ENCODE measurements at places on chromosomes 5 and 9.

DNA sequence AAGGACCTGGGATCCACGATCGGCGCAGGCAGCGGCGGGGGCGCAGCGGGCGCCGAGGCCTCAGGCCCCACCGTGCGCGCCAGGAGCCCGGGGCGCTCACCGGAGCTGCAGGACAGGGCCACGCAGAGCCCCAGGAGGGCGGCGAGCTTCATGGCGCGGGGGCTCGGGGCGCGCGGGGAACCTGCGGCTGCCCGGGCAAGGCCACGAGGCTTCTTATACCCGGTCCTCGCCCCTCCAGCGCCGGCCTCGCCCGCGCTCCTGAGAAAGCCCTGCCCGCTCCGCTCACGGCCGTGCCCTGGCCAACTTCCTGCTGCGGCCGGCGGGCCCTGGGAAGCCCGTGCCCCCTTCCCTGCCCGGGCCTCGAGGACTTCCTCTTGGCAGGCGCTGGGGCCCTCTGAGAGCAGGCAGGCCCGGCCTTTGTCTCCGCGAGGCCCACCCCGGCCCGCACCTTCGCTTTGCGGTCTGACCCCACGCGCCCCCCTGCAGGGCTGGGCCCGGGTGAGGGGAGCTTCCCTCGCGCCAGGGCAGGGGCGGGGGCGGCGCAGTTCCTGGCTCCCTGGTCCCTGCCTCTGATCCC is at the start of gene SCGB3A1:
TSS of gene SCGB3A1 (minus strand) at position 189 of the 577 bp plus-strand sequence. CDS start at position 152, 37 bp downstream.
- DNase-seq, result no peak

DNA sequence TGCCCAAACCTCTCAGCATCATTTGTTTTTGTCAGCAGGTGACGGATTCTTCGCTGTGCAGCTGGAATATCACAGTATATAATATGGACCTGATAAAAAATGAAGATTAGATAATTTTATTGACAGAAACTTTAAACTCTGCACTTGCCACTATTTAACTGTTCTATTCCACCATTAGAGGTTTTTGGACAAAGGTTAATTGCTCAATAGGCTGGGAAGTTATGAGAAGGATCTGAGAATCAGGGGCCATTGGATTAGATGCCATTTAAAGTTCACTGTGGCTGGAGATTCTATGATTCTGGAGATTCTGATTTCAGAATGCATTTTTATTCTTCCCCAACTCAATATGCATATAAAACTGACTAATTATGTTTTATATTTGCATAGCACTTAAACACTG is 59.8 kb upstream of the ANXA1 start:
- DNase-seq, result no peak

- DNase-seq, result no peak
These were observed 114.0 kb downstream of the LHX2 start for GRCh38 chr9:124125651-124125977.

- no peak for DNase-seq
These were observed 53.5 kb upstream of the EPB41L4A start for GRCh38 chr5:112472614-112473013.

- no peak for DNase-seq
These were observed 58.3 kb upstream of the PLPP6 start for GRCh38 chr9:4603830-4604229.

GRCh38 chr5:169651526-169651925 is 14.5 kb downstream of the DOCK2 start:
- DNase-seq, result no peak

GRCh38 chr5:154371687-154372086 is 74.1 kb upstream of the SAP30L start:
- DNase-seq, result peak; percentile 93

GRCh38 chr5:72271702-72272101 is 48.3 kb downstream of the MRPS27 start:
- DNase-seq, result no peak

- DNase-seq, result no peak
These were observed 79.4 kb downstream of the ERCC6L2 start for GRCh38 chr9:95954940-95955339.

GRCh38 chr9:77808751-77809081 is 160.6 kb upstream of the GNA14 start:
- DNase-seq, result no peak

DNA sequence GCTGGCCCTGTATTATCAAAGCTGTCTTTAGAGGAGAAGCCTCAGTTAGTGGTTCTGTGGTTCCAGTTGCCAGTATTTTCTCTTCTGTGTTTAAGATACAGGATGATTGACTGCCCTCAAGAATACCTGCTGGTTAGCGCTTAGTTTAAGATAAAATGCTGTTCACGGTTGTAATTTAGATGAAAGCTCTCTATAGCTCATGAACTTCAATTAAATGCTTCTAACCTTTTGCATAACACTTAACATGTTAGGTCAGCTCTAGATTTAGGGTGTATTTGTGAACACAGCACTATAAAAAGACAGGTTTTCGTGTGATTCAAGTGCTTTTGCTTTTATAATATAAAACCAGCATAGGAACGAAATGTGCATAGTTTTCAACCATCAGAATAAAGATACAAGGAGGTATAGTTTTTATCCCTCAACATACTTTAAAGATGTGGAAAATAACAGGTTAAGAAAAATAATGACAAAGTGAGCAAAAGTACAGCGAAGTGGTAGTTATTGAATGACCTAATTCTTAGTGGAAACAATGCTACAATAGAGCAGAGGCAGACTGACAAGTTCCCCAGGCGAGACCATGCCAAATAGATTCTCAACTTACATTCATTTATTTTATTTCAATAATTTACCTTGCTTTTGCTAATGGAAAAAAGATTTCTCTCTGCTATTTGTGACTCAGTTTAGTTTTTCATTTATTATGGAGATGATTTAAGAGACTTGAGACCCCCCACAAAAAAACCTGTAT is 602.6 kb upstream of the DMAC1 start:
- DNase-seq, result no peak

DNA sequence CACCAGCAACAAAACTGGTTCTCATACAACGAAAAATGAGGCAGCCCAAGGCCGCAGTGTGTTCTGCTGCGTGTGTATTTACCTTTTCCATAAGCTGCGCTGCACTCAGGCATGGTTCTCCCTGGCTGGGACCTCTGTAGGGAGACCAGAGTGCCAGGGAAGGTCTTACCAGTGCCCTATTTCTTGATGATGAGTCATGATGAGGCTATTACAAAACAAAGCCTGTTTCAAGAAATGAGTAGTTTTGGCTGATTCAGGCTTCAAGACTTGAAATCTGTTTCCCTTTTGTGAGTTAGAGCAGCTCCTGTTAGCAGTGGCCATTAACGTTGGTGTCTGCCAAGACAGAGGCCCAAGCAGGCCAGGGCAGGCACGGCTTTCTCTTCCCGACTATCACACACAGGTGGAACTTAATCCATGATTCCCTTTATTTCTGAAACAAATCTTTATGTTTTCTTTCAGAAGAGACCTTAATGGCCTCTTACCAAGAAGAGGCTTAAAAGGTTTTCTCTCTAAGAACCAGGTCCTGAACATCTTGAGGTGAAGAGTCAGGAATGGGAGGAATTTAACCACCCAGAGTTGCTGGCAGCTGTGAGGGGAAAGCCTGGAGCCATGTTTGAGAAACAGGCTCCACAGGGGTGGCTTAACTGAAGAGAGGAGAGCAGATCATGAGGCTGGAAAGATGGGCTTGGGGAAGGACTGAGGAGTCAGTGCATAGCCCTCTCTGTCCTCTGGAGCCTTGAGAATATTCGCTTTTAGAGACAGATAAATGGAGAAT is 41.4 kb upstream of the TIFAB start:
- peak; percentile 89 for DNase-seq

GRCh38 chr5:176902911-176903664 is 3.9 kb upstream of the HK3 start:
- DNase-seq, result no peak

- DNase-seq, result no peak
These were observed 98.2 kb upstream of the TNFAIP8 start for GRCh38 chr5:119257613-119258012.

DNA sequence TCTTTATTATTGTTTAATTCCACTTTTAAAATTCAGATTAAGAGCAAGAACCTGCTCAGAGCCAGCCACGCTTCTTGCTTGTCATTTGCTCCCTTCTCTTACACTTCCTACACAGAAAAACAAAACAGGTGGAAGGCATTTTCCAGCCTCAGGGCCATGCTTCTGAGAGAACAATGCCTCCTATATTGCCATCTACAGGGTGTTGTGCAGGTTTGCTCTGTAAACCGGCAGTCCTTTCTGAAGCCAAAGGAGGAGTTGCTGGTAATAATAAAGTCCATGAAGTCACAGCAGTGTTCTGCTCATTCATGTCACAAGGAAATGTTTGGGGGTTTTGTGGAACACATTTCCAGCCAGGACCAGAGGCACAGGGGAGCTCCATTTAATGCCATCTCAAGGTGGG is 16.1 kb upstream of the PRLR start:
- no peak for DNase-seq

DNA sequence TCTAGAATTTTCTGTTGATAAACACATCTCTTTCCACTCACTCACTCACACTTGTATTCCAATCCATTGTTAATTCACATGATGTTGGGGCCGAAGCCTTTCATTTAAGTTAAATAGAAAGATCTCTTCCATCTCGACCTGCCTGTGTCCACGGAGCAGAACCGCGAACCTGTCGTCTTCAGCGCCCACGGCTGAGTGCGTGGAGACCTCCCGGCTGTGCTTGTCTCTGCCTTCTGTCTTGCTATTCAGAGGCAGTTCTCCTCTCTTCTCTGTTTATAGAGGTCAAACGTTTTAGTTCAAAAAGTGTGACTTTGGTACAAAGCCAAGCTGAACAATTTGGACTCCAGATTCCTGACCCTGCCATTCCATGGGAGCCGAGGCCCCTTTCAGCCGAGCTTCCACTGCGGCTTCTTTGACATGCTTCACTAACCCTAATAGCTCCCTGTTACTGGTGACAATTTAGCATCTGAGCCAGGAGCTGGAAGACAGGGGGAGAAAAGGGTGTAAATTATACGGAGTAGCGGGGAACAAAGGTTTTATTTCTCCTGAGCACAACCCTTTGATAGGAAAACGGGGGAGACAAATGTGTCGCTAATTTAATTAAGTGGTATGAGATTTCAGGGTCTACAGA is 314.4 kb upstream of the IRX4 start:
- no peak for DNase-seq

DNA sequence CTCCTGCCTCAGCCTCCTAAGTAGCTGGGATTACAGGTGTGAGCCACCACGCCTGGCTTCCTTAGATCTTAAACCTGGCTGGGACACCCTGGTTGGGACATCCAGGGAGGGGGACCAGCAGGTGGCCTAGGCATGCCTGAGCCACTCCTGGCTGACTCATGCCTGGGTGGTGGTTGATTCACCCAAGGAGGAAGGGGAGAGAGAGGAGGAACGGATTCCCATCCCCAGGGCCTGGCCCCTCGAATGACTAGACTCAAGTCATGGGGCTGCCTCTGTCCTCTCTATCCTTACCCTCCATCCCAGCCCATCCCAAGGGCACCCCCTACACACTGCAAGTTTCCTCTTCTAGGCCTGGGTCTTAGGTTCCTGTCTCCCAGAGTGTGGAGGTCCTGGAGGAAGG is 12.7 kb downstream of the EEIG1 start:
- no peak for DNase-seq

DNA sequence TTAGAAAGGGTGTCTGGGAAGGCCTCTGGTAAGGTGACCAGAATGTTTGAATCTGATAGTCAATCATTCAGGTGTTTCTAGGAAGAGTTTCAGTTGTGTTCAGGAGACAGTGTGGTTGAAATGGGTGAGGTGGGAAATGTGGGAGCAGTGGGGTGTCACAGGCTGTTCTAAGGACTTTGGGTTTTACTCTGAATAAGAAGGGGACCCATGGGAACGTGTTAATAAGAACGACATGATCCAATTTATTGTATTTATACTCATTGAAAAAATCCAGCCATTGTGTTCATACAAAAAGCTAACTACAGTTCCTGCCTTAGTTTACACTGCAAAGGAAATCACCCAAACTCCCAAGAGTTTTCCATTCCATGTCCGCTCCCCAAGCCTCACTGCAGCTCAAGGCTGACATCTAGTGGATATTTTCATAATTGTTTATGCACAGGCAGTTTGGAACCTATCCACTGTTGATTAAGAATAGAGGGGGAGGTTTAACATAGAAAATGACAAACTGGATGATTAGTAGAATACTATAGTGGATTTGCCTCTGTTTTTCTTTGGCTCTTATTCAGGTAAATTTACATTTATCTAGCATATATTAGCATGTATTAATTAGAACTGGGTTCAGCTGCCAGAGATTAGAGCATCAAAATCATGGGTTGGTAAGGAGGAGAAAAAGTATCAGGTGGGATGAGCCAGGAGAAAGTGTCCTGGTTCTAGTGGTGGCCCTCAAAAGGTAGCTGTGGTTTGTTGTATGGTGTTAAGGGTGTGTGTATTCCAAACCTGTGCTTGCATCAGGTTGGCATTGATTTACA is 17.7 kb downstream of the CAVIN4 start:
- peak; percentile 39 for DNase-seq

- DNase-seq, result peak; percentile 43
These were observed 70.8 kb upstream of the STARD4 start for GRCh38 chr5:111582993-111583601.

- DNase-seq, result no peak
These were observed at the start of gene PCDHB9 for GRCh38 chr5:141186897-141187512. Gene PCDHB9, plus strand, starts transcription at chr5:141187161. Its CDS starts 158 bp downstream, at chr5:141187319.

GRCh38 chr5:61887271-61887670 is 418.7 kb upstream of the KIF2A start:
- DNase-seq, result no peak

- no peak for DNase-seq
These were observed 672 bp downstream of the PAXX start for GRCh38 chr9:136992819-136993369.

DNA sequence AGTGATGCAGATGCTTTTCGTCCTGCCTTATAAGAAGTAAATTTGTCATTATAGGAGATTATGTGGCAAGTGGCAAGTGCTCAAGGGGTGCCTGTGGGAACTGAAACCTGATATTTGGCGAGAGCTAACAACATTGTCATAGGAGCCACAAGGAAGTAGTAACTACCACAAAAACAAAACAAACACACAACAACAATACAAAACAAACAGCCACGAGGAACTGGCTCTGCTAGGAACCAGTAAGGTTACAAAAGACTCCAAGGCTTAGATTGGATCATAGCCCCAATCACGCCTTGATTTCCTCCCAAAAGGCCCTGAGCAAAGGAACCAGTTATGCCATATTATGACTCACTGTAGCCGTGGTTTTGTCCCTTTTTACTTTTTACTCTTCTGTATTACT is 1045.2 kb downstream of the CDH12 start:
- DNase-seq, result no peak

GRCh38 chr5:33260098-33260497 is 180.7 kb upstream of the TARS1 start:
- no peak for DNase-seq

DNA sequence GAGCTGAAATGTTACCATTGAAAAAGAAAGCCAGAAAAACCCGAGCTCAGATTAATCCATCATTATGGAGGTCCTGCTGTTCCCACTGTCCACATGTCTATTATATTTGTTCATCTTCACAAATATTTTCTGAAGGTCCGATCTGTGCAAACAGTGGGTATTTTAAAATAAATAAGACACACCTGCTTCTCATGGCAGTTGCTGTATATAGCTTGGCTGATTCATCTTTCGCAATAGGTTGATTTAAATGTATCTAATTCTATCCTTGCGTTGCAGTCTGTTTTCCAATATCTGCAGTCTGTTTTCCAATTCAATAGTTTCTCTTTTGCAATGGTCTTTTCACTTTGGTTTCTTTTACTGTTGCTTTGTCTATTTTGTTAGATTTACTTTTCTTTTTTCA is 87.4 kb upstream of the PCA3 start:
- DNase-seq, result no peak

GRCh38 chr9:109517901-109518377 is 19.8 kb upstream of the PTPN3 start:
- DNase-seq, result no peak

Measured in fibroblast of the conjunctiva (primary cell).